Subcutaneous preadipocyte (primary cell): ENCODE measurements at places on chromosomes 7 and 10. TPM values are rescaled to one million over a fixed set of nuclear protein-coding genes. Genes with fewer than 3 reads are reported as not detected.

The GRID1 gene
- 0.37 TPM in 1 of 2 replicates, not detected in the other for total RNA-seq

The STOX1 gene
- under 0.01 TPM in 2 replicates for total RNA-seq

The VSTM4 gene
- 4.0 and 4.1 TPM in 2 replicates for total RNA-seq

The PIK3AP1 gene
- not detected in 2 replicates for total RNA-seq

The FRMD4A gene
- total RNA-seq, result 12.1 and 33.2 TPM in 2 replicates
